ENCODE measurements at places on chromosomes 7 and 10. TPM values are rescaled to one million over a fixed set of nuclear protein-coding genes. Genes with fewer than 3 reads are reported as not detected.

Gene FGFBP3
- 1.8 TPM for total RNA-seq

- DNase-seq: no peak
These were observed 102.5 kb downstream of the CD36 start for GRCh38 chr7:80740778-80741545.

- no peak for DNase-seq
These were observed 12.3 kb downstream of the ORAI2 start for GRCh38 chr7:102445674-102446071.

- DNase-seq: no peak
These were observed 58.3 kb upstream of the FAM20C start for GRCh38 chr7:134029-134428.

Gene CAV2
- not detected for total RNA-seq

- no peak for DNase-seq
These were observed 7.7 kb downstream of the DDX56 start for GRCh38 chr7:44565795-44566559.

Gene HNRNPA2B1
- 634 TPM for total RNA-seq

Gene KMT2C
- total RNA-seq: 112 TPM

Gene SFR1
- total RNA-seq: 12.3 TPM

Gene DDC
- total RNA-seq: not detected

DNA sequence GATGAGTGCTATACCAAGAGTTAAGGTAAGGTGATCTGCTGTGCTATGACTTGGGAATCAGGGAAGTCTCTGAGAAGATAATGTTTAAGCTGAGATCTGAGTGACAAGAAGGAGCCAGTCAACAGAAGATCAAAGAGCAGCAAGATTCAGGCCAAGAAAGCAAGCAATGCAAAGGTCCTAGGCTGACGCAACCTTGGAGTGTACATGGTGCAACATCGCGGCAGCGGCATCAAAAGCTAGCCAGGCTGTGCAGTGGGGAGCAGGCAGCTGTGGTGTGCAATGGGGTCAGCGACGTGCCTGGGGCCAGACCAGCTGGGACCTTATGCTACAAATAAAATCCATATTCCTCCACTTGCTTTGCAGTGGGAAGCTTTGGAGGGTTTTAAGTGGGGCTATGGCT, 324.1 kb downstream of the LRMDA start:
- DNase-seq: no peak

GRCh38 chr10:21260506-21261149, 264.9 kb downstream of the SKIDA1 start:
- DNase-seq: no peak

Gene ABCC2
- total RNA-seq: 2.9 TPM

GRCh38 chr7:130383187-130383980, 3.1 kb downstream of the CPA1 start:
- no peak for DNase-seq

DNA sequence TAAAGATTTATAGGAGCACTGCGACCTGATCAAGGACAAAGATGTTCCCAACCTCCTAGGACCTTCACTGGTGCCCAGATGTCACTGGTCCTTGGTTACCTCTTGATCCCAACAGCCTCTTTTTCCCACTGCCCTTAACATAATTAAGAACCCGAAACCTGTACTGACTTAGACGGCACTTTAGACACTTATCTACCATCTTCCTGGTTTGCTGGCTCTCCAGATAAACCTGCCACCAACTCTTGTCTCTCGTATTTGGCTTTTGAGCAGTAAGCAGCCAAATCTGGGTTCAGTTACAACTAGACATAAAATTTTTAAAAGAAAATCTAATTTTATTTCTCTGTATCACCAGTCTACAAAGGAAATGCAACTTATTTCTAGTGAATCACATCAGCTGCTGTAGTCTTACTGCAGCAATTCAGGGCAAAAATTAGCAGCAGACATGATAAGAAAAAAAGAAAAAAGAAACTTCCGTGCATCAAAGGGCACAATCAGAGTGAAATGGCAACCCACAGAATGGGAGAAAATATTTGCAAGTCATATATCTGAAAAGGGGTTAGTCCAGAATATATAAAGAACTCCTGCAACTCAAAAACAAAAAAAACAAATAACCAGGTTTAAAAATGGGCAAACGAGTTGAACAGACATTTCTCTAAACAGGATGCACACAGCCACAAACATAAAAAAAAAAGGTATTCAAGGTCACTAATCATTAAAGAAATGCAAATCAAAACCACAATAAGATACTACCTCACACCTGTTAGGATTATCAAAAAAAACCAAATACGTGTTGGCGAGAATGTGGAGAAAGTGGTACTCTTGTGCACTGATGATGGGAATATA, 9.4 kb downstream of the ASB13 start:
- DNase-seq: no peak

GRCh38 chr10:65314253-65314652, 1611.6 kb upstream of the LRRTM3 start:
- DNase-seq: no peak

Gene WNT8B
- not detected for total RNA-seq

GRCh38 chr10:120744040-120744439, 107.1 kb upstream of the WDR11 start:
- no peak for DNase-seq

DNA sequence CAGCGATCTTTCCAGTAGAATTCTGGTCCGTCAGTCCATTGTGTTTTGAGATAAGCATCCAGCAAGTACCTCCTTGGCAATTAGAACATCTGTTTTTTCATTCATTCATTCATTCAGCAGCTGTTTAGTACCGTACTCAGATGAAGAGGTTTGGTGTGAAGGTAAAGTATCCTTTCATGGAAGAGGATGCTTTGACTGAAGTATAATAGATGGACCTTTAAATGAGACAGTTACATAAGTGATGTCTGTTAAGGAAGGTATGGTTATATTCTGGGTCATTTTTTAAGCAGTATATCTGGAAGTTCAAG, 1.2 kb downstream of the MAPK8 start:
- DNase-seq: no peak

- no peak for DNase-seq
These were observed 73.8 kb upstream of the FAM180A start for GRCh38 chr7:135822376-135822775.

DNA sequence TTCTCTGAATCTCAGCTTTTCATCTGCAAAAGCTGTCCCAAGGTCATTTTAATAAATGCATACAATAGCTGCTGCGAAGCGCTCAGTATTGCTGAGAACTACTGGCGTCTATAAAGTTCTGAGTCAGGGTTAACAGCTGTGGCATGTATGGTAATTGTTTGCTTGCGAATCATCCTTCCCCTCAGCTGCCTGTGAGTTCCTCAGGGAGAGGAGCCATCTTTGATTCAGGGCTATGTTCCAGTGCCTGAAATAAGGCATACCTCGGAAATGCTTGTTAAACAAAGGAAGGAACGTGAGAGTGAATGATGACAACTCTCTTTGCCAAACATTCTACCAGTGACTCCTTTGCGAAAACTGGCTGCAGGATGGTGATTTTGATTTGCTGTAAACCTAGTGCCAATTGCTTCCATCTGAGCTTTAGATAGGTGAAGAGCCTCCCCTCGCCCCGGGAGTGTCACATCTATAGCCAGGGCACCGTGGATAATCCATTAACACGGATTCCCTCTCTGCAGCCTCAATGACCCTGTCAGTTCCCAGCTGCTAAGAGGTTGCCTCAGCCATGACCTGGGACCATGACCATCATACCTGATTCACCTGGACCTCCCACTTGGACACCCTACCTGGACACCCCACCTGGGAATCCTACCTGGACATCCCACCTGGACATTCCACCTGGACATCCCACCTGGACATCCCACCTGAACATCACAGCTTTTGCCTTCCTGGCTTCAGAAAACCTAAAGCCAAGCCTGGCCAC, 39.6 kb downstream of the GPRIN2 start:
- DNase-seq: no peak

DNA sequence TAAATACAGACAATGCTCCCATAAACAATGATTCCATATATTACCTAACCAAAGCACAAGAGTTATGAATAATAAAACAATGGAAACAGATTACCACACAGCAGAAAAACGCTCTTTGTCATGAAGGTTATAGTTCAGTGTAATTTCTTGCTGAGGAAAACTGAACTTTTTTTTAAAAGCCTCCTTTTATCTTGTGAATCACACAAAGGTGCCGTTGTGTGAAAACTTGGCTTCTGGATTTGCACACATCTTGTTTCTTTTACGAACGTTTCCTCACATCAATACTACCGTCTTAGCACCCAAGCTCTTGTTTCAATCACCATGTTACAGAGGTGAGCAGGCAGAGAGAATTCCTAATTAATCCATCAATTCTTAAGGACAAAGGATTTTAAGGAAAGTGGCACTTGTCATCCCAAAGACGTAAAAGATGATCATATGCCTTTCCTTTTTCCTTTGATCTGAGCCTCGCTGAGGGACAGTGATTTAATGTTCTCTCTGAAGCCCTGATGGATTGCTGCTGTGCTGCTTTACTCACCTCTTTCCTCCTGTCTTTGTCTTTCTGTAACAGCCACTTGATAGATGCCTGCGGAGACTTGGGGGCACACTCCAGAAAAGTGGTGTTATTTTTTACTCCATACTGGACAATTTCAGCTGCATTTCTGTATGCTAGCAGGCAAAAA, 110.1 kb downstream of the CD36 start:
- DNase-seq: no peak

GRCh38 chr7:84264396-84264795, 69.8 kb upstream of the SEMA3A start:
- DNase-seq: no peak

DNA sequence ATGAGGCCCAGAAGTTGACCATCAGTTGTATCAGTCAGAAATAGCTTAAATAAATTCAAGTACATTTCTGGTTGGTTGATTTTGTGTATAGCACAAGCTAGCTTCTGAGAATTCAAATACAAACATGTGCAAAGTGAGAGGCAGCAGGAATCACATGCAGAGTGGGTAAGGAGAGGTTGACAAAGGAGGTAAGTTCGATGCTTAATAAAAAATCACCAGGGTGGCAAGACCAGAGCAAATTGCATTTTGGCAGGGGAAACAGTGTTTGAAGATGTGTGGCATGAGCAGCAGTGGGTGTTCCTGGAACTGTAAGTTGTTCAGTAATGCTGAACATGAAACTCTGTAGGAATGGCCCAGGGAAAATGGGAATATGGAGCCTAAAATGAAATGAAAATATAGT, 52.6 kb downstream of the GNAI1 start:
- DNase-seq: no peak

Gene CPEB3
- total RNA-seq: 2.5 TPM

Gene AKR1C1
- total RNA-seq: not detected

GRCh38 chr10:49153971-49154370, 20.1 kb upstream of the FAM170B start:
- DNase-seq: no peak

Gene PON1
- not detected for total RNA-seq

- DNase-seq: no peak
These were observed 897.8 kb downstream of the SORCS3 start for GRCh38 chr10:105538874-105539273.

Gene STEAP2
- total RNA-seq: not detected

DNA sequence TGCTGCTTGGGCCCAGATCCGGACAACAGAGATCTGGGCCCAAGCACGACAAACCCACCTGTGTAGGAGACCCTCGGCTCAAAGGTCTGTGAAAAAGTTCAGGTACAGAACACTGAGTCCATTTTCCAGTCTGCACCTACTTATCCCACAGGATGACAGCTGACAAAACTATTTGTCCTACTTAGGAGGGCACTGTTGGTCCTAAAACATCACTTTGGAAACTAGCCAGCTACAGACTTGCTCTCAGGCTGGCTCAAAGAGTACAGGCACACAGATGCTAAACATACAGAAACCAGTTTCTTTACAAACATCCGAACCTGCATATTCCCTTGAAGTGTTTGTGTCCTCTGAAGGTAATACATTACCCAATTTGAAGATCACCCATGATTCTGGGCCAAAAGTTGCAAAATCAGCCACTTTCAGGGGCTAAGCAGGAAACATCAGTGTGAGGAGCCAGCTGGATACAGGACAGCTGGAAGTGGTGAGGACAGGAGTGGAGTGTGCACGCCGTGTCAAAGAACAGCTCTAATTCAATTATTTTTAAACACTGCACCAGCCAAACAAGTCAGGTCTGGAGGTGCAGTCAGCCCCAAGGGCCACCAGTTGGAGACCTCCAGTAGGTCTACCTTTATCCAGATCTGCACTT, 88.5 kb downstream of the NOC3L start:
- no peak for DNase-seq

Gene HMX3
- total RNA-seq: not detected
